ENCODE measurements at places on chromosomes 6 and 20.

GRCh38 chr20:53148771-53149147 lies 176.6 kb downstream of the TSHZ2 start:
- no peak for DNase-seq

GRCh38 chr20:37868851-37869333 lies 34.0 kb upstream of the VSTM2L start:
- DNase-seq = no peak

DNA sequence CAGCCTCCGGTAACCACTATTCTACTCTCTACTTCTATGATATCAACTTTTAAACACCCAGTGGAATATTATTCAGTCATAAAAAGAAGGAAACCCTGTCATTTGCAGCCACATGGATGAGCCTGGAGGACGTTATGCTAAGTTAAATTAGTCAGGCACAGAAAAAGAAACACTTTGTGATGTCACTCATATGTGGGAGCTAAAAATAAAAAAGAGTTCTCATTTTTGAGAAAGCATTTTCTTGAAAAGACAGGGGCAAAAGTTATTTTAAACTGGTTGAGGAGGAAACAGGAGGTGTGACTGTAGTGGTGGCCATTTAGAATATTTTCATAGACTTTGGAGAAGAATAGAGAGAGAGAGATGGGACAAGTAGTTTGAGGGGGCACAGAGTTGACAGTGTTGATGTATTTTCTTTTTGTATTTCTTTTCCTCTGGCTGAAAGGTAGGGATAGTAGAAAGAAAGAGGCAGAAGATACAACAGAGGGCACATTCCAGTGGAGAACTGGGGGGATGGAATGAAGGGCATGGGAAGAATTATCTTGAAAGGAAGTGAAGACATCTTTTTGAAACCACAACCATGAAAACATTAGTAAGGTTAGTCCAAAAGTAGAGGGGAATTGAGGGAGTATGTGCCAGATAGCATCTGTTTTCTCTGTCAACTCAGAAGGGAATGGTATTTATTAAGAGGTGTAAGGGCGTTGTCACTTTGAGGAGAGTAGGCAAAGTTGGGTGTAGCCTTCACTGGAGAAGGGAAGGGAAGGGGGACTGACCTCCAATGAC lies 181.3 kb upstream of the GMDS start:
- DNase-seq = no peak

DNA sequence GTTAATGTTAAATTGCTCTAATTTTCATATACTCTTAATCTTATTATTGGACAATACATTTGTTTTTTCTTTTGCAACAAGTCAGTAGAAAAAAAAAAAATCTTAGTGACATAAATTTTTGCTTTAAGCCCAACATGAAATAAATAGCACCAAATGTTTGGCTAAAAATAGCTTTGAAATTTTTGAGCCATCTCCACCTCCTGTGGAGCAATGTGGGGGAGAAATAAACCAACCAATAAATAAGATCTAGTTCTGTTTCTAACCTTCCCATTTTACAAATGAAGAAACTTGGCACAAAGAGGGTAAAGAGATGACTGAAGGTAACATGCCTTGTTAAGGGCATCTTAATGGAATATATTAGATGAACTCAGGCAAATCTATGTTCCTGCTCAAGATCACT lies 91.4 kb downstream of the PRKN start:
- DNase-seq = no peak

DNA sequence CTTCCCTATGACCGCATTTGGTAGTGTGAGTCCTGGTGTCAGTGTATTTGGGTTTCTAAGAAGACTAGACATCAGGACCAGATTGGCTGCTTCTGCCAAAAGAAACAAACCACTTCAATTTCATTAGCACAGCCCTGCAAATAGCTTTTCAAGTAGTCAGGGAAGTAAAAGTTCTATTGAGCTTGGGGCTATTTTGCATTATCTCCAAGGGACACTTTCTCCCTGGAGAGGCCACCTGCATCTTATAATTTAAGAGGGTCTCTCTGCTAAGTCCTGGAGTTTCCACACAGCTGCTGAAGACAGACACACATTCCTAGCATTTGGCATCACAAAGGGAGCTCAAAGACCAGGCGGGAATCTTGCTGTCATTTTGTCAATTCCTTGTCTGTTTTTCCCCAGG lies 141.2 kb downstream of the BMP2 start:
- DNase-seq = no peak

DNA sequence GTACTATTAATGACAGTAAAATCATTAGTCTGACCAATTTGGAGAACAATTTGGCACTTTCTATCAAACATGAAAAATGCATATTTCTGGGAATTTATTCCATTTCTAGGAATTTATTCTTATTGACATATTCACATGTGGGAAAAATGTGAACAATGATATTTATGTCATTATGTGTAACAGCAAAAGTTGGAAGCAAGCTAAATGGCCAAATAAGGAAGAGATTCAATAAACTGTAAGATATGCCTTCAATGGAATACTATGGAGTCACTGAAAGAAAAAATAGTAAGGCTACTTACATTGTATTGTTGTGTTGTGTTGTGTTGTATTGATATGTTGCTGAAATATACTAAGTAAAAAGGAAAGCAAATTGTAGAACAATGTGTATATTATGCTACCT lies 100.5 kb upstream of the EDN1 start:
- no peak for DNase-seq

DNA sequence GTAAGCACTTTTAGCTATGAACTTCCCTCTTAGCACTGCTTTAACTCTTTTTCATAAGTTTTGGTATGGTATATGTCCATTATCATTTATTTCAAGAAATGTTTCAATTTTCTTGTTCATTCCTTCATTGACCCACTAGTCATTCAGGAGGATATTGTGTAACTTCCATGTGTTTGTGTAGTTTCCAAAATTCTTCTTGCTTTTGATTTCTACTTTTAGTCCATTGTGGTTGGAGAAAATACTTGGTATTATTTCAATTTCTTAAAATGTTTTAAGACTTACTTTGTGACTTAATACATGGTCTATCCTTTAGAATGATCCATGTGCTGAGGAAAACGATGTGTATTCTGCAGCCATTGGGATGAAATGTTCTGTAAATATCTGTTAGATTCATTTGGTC lies 176.5 kb downstream of the CENPW start:
- DNase-seq = no peak

DNA sequence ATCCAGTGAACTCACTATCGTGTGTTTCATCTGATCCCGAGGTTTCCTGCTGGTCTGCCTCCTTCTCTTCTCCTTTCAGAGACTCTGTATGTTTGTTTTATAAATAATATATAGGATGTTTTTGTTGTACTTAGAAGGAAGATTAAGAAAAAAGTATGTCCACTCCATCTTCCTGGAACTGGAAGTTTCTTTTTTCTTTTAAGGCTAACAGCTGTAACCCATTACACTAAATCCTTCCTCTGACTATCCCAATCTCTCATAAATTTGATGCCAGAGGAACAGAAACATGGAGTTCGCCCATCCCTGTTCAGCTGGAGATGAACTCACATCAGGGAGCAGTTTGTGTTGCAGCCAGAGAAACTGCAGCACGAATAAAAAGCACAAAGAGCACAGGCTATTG lies 20.7 kb downstream of the RIPK1 start:
- no peak for DNase-seq

DNA sequence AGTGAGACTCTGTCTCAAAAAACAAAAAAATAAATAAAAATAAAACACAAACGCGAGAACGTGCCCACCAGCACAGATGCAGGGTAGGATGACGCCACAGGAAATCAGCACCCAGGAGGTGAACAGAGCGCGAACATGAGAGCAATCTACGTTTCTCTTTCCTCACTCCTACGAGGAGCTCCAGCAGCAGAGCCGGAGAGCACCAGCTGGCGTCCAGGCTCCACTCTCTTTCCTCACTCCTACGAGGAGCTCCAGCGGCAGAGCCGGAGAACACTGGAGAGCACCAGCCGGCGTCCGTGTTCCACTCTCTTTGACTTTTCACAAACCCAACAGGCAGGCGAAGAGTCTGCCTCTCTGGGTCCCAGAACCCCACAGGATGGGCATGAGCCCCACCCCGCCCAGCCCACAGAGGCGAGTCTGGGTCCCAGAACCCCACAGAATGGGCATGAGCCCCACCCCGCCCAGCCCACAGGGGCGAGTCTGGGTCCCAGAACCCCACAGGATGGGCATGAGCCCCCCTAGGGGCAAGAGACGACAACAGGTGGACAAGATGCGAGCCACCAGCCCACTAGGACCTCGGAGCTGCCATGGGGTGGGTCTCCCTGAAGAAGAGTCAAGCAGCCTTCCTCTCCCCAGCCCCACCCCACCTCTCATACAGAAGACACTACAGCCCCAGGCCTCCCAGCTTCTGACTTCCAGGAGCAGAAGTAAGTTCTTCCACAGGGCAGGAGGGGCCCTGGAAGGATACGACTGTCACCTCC lies 20.2 kb downstream of the ZBTB46 start:
- DNase-seq = no peak

- no peak for DNase-seq
Measured at GRCh38 chr6:16602035-16602434, 159.2 kb downstream of the ATXN1 start.

- DNase-seq = no peak
Measured at GRCh38 chr20:31837896-31838397, 7.5 kb downstream of the FOXS1 start.

DNA sequence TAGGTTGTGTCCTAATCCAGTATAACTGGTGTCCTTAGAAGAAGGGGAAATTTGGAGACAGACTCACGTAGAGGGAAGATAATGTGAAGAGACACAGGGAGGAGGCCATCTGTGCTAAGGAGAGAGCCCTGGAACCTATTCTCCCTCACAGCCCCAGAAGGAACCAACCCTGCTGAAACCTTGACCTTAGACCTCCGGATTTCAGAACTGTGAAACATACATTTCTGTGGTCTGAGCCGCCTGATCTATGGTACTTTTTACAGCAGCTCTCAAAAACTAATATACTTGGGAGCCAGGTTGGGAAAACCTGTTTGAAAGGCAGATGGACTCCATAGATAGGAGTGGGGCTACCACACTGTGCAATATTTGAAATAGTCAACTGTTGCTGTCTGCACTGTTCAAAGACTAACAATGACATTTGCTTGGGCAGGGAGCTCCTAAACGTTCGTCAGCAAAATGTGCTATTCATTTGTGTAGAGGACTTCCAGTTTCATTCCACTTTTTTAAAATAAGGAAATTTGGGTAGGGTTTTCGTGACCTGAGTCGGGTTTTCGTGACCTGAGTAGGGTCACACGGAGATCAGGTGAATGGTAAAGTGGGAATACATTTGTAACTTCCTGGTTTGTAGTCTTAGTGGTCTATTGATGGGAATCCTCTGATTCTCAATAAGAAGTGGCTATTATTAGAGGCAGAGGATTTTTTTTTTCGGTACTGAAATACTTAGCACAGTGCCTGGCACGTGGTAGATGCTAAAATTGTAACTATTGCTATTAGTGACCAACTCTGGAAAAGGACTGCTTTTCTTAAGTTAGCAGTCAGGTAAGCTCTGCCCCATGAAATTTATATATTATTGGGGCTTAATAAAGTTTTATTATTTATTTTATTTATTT lies 11.4 kb downstream of the TAGAP start:
- DNase-seq = no peak

- DNase-seq = no peak
Measured at GRCh38 chr20:57435498-57436222, 44.5 kb downstream of the RBM38 start.

- no peak for DNase-seq
Measured at GRCh38 chr6:130944486-130944885, 117.3 kb downstream of the SMLR1 start.

DNA sequence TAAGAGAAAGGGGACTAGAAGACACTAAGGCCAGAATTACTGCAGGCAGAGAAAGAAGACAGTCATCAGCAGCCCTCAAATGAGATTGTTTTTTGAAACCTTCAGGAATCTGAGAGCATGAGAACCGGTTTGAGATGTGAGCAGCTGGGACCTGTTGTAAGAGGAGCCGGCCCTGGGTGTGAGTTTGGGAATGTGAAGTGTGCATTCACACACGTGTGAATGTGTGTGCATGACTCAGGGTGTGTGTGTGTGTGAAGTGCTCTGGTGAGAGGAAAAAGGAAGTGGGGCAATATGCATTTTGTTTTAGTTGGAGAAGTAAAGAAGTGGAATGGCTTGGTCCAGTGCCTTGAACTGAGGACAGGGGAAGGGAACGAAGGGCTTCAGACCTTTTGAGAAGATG lies 4.3 kb downstream of the SCUBE3 start:
- no peak for DNase-seq

- no peak for DNase-seq
Measured at GRCh38 chr6:111256646-111257045, 169.3 kb downstream of the SLC16A10 start.

GRCh38 chr20:39347626-39348025 lies 385.5 kb downstream of the DHX35 start:
- DNase-seq = no peak
